Muscle of leg (tissue), 16 donors: ENCODE measurements at places on chromosomes 7 and 10. TPM values are rescaled to one million over a fixed set of nuclear protein-coding genes. Genes with fewer than 3 reads are reported as not detected.
A peak's percentile ranks its signal among the peaks of the same experiment; 100 is the strongest.

Gene METTL27
- 1.7 TPM for total RNA-seq

Gene MRLN
- total RNA-seq = 254 TPM

Gene NRP1
- 107 TPM for total RNA-seq

Gene STK31
- 0.40 TPM for total RNA-seq

DNA sequence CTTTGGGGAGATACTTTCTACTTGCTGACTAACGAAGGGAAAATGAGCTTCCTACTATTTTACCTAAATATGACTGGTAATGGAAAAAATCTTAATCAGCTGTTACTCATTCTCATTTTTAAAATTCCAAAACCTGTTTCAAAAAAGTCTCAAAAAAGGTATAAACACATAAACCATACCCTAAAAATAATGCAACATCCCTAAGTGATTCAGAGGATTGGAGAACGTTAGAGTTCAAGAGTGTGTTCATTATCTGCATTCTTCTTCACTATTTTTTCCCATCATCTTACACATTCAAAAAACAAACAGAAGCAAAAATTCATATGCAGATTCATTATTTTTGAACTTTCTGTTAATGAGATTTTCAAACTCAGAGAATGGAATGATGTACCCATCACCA lies 150.4 kb upstream of the GNAI1 start:
- H3K36me3 ChIP-seq = no peaks in the 10 kb centered on the region
- no peak overlapping the region for H3K4me3 ChIP-seq
- no peaks in the 10 kb centered on the region for H3K4me1 ChIP-seq
- no peak overlapping the region for H3K27ac ChIP-seq
- no peaks in the 10 kb centered on the region for H3K27me3 ChIP-seq

DNA sequence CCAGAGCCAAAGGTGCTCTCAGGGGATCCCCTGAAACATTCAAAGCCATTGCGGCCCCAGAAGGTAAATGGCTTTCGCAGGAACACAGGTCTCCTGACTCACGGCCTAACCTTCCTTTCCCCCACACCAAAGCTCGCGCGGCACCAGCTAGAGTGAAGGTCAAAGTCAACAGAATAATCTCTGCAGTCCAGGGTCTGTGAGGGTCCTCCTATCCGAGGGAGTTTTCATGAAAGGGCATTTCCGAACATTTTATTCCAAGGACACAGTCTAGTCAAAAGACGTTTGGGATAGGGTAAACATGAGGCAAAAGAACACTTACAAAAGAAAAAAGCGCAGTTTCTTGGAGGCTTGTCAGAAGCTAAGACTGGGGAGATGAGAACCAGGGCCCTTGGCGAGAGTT lies 559 bp upstream of the STEAP2 start:
- peak overlapping the region; percentile 57 for H3K4me3 ChIP-seq
- H3K4me1 ChIP-seq = peaks cover 11% of the 10 kb centered on the region
- H3K27me3 ChIP-seq = peaks cover 12% of the 10 kb centered on the region
- H3K36me3 ChIP-seq = no peaks in the 10 kb centered on the region

GRCh38 chr10:78648256-78648860 lies 420.4 kb upstream of the ZMIZ1 start:
- H3K27me3 ChIP-seq = peaks cover under 1% of the 10 kb centered on the region
- no peaks in the 10 kb centered on the region for H3K36me3 ChIP-seq
- H3K4me3 ChIP-seq = no peak overlapping the region
- DNase-seq = peak; percentile 61

- peaks cover 13% of the 10 kb centered on the region for H3K36me3 ChIP-seq
- no peaks in the 10 kb centered on the region for H3K27me3 ChIP-seq
- peak overlapping the region; percentile 13 for H3K27ac ChIP-seq
- no peak overlapping the region for H3K4me3 ChIP-seq
- no peak for DNase-seq
These were observed 12.7 kb downstream of the MYOF start for GRCh38 chr10:93469454-93469853.

DNA sequence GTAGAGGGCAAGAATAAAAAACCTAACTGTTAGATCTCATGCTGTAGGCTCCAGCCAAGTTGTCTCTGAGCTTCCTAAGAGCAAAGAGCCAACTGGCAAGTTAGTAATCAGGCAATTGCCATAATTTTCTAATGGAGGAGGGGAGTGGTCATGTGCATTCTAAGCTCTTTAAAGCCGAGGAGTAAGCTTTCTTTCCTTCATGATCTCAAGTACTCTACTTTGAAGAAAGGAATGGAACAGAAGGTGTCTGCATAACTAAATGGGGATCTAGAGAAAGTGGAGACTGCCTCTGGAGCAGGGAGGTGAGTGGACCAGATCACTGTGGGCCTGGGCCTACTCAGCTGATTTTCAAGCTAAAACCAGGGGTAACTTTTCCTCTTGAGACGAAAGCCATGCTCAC lies 37.7 kb upstream of the TOMM7 start:
- peaks cover 10% of the 10 kb centered on the region for H3K36me3 ChIP-seq
- no peaks in the 10 kb centered on the region for H3K27me3 ChIP-seq
- peak overlapping the region; percentile 17 for H3K27ac ChIP-seq
- peak; percentile 56 for DNase-seq
- H3K4me1 ChIP-seq = peaks cover 13% of the 10 kb centered on the region

DNA sequence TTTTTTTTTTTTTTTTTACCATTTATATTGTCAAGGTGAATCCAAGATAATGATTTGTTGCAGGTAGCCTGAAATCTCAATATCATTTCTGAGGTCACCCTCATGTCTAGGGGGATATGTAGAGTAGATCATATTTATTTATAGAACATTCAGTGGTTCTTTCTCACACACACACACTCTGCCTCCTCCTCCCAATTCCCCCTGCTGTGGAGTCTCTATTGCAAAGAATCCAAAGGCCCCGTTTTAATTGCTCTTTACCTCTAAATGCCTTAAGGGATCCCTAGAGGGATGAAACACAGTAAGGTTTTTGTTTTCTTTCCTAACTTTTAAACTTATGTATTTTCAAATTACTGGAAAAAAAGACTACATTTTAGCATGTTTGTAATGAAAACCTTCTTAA lies 170.0 kb downstream of the PRKG1 start:
- no peaks in the 10 kb centered on the region for H3K36me3 ChIP-seq
- no peaks in the 10 kb centered on the region for H3K27me3 ChIP-seq
- peak overlapping the region; percentile 47 for H3K27ac ChIP-seq
- H3K4me3 ChIP-seq = no peak overlapping the region
- H3K4me1 ChIP-seq = peaks cover 3% of the 10 kb centered on the region

DNA sequence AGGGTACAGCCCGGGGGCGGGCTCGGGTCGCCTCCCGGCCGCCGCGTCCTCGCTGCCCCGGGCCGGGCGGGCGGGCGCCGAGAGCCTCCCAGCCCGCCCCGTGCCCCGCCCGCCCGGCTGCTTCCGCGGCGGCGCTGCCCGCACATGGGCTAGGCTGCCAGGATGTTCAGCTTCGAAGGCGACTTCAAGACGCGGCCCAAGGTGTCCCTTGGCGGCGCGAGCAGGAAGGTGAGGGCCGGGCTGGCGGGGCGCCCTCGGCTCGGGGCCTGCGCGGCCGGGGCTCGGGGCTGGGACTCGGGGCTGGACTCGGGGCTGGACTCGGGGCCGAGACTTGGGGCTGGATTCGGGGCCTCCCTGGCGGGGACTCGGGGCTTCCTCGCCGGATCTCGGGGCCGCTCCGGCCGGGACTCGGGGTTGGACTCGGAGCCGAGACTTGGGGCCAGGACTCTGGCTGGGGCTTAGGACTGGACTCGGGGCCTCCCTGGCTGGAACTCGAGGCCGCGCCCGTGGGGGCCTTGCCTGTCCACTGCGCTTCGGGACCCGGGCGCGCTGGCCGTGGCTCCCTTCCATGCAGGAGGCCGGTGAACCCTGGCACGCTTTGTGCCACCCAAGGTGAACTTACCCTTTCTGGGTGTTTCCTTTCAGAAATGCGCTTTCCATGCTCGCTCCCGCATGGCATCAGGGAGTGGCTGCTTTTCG lies 534 bp downstream of the UBE3C start:
- peak overlapping the region; percentile 91 for H3K27ac ChIP-seq
- peak overlapping the region; percentile 90 for H3K4me3 ChIP-seq
- peaks cover 30% of the 10 kb centered on the region for H3K36me3 ChIP-seq
- no peak for DNase-seq

GRCh38 chr7:142568435-142569097 lies 180.7 kb upstream of the PRSS1 start:
- H3K27ac ChIP-seq = no peak overlapping the region
- H3K4me3 ChIP-seq = no peak overlapping the region
- no peak for DNase-seq
- no peaks in the 10 kb centered on the region for H3K4me1 ChIP-seq
- H3K27me3 ChIP-seq = no peaks in the 10 kb centered on the region
- H3K36me3 ChIP-seq = no peaks in the 10 kb centered on the region

GRCh38 chr7:26930845-26931244 lies 66.5 kb upstream of the SKAP2 start:
- no peaks in the 10 kb centered on the region for H3K27me3 ChIP-seq
- no peaks in the 10 kb centered on the region for H3K36me3 ChIP-seq
- H3K4me1 ChIP-seq = no peaks in the 10 kb centered on the region
- no peak overlapping the region for H3K27ac ChIP-seq
- DNase-seq = no peak

GRCh38 chr7:1096156-1097119 lies 8.5 kb downstream of the GPER1 start:
- no peak overlapping the region for H3K4me3 ChIP-seq
- H3K27ac ChIP-seq = no peak overlapping the region
- DNase-seq = no peak

DNA sequence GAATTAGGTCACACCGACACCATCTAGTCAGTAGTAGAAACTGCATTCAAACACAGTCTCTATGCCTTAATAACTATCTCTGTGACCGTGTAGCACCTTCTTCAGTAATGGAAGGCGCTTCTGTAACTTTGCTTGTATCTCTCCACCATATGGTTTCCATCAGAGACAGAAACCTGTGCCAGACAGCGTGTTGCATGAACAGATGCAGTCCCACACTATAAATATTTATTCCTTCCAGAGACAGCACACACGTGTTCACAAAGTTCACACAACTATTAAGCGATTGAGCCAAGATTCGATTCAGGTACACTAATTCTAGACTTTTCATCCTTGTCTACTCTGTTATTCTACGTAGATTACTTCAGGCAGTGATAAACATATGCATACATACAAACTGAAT lies 873.9 kb upstream of the MBL2 start:
- peak; percentile 85 for DNase-seq
- H3K4me1 ChIP-seq = no peaks in the 10 kb centered on the region
- H3K36me3 ChIP-seq = no peaks in the 10 kb centered on the region
- H3K4me3 ChIP-seq = no peak overlapping the region
- no peaks in the 10 kb centered on the region for H3K27me3 ChIP-seq

DNA sequence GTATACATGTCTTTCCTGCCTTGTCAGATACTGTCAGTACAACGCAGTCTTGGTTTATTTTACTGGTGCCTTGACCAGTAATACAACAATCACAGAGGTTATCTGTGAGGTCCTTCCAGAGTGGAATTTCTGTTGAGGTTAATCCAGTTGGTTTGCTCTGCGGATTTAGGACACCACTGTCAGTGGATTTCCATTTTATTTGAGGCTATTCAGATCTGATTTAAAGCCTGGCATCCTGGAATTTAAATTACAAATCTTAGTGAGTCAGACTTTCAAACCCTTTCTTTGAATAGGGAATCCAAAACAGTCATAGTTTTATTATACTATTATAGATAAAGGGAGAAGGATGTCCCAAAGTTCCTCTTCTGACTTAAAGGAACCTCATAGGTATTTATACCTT lies 40.5 kb downstream of the ANLN start:
- no peak overlapping the region for H3K27ac ChIP-seq
- H3K36me3 ChIP-seq = peaks cover 15% of the 10 kb centered on the region
- no peak overlapping the region for H3K4me3 ChIP-seq
- no peak for DNase-seq
- no peaks in the 10 kb centered on the region for H3K4me1 ChIP-seq
- H3K27me3 ChIP-seq = no peaks in the 10 kb centered on the region

GRCh38 chr7:3041986-3042675 lies 1.5 kb downstream of the CARD11 start:
- H3K4me1 ChIP-seq = no peaks in the 10 kb centered on the region
- peaks cover 25% of the 10 kb centered on the region for H3K27me3 ChIP-seq
- H3K27ac ChIP-seq = no peak overlapping the region
- DNase-seq = no peak

- H3K36me3 ChIP-seq = no peaks in the 10 kb centered on the region
- DNase-seq = no peak
- H3K4me1 ChIP-seq = no peaks in the 10 kb centered on the region
- H3K27ac ChIP-seq = no peak overlapping the region
These were observed 11.3 kb upstream of the LCOR start for GRCh38 chr10:96820765-96821164.

GRCh38 chr10:77959384-77959783 lies 32.8 kb upstream of the DLG5 start:
- no peaks in the 10 kb centered on the region for H3K27me3 ChIP-seq
- no peak overlapping the region for H3K27ac ChIP-seq
- DNase-seq = no peak
- H3K4me1 ChIP-seq = no peaks in the 10 kb centered on the region
- H3K4me3 ChIP-seq = no peak overlapping the region
- no peaks in the 10 kb centered on the region for H3K36me3 ChIP-seq

GRCh38 chr7:5550831-5551230 lies 127.2 kb upstream of the TNRC18 start:
- H3K36me3 ChIP-seq = no peaks in the 10 kb centered on the region
- H3K27ac ChIP-seq = no peak overlapping the region
- no peak overlapping the region for H3K4me3 ChIP-seq
- peaks cover 14% of the 10 kb centered on the region for H3K4me1 ChIP-seq
- H3K27me3 ChIP-seq = peaks cover 4% of the 10 kb centered on the region

GRCh38 chr10:22606164-22606614 lies 108.2 kb downstream of the PIP4K2A start:
- H3K27ac ChIP-seq = no peak overlapping the region
- H3K4me3 ChIP-seq = no peak overlapping the region
- peaks cover 2% of the 10 kb centered on the region for H3K4me1 ChIP-seq
- DNase-seq = peak; percentile 56

DNA sequence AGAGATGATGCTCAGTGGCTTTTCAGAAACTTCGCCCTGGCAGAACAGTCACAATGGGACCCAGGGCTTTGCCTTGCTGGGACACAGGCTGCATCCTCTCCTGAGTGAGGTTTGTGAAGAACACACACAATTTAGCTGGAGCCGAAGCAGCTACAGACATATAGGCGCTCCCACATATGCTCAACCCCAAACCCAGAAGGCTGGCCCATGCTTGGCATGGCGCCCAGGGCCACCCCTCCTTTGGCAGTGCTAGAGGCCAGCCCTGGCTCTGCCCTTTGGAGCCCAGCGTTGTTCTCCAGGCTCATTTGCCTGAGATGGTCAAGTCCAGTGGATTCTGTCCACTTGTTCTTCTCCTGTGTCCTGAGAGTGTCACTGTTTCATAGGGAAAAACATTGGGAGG lies 94.4 kb downstream of the WDFY4 start:
- H3K4me3 ChIP-seq = no peak overlapping the region
- DNase-seq = no peak
- H3K4me1 ChIP-seq = peaks cover 5% of the 10 kb centered on the region
- no peaks in the 10 kb centered on the region for H3K27me3 ChIP-seq
- no peaks in the 10 kb centered on the region for H3K36me3 ChIP-seq
- no peak overlapping the region for H3K27ac ChIP-seq
